NCI-H748 treated with DMSO at 0.1 percent for 48 hours (cell line): ENCODE measurements at places on chromosomes 3 and 15.

- no peak for DNase-seq
Observed at GRCh38 chr15:74782259-74783071, 585 bp downstream of the CSK start.

GRCh38 chr3:58798312-58798711 is 131.7 kb upstream of the FAM3D start:
- DNase-seq = no peak

GRCh38 chr15:63908991-63909390 is 75.2 kb upstream of the HERC1 start:
- no peak for DNase-seq

DNA sequence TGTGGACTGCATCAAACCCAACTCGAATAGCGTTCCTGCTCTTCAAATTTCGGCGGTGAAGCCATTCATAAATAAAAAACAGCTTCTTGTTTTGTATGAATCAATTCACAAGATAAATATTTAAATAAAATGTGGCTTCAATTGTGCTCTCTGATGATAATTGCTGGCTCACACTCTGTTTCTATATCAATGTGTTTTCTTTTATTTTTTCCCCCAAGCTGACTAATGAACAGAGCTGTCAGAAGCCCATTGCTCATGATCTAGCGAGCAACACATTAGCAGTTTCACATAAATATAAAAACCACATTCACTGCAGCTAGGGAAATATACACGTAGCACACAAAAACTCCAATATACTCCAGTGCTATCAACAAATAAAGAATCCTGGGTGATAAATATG is 45.0 kb upstream of the FOXP1 start:
- DNase-seq = no peak

DNA sequence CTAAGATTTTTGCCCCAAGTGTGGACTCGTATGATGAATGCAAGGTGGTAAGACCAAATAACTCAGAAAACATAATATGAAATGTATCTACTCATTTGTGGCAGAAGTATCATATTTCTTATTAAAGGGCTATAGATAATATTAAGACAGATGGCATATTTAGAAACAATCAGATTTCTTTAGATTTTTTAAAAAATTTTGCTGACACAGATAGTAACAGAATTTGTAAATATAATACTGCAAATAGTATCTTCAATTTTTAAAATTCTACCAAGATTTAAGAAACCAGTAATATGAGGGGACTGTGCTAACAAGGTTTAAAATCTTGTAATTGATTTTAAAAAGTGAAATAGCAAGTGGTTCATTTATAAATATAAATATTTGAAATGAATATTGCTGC is 1064.1 kb downstream of the DIPK2A start:
- no peak for DNase-seq

DNA sequence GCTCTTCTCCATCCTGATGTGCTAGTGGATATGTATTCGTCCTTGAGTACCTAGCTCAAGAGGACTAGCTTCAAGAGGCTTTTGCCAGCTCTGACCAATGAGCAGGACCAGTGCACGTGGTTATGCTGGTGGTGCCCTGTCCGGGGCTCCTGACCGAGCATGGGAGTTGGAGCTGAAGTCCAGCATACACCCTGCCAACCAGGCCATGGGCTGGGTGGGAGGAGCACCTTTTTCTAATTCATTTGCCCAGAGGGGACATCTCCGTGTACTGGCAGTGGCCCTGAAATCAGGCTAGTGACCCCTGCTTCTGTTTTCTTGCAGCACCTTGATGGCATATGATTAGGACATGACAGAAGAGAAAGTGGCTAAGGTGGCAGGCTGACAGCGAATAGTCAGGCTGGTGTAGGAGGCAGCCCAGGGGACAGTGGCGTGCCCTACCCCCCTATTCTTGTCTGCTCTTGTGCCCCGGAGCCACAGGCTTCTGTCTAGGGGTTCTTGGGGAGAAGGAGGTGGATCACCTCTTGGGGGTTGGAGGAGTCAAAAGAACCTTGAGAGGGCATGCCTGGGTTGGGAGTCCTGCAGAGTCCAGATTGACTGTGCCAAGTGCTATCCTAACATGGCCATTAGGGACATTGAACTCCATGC is 16.5 kb downstream of the PODXL2 start:
- no peak for DNase-seq

- no peak for DNase-seq
Observed at GRCh38 chr3:59877263-59878037, 827.6 kb upstream of the CFAP20DC start.
